Erythroblast (primary cell): ENCODE measurements at places on chromosomes 11 and 22.
A peak's percentile ranks its signal among the peaks of the same experiment; 100 is the strongest.

GRCh38 chr11:3616721-3617460 is 24.9 kb downstream of the ART5 start:
- DNase-seq: no peak

DNA sequence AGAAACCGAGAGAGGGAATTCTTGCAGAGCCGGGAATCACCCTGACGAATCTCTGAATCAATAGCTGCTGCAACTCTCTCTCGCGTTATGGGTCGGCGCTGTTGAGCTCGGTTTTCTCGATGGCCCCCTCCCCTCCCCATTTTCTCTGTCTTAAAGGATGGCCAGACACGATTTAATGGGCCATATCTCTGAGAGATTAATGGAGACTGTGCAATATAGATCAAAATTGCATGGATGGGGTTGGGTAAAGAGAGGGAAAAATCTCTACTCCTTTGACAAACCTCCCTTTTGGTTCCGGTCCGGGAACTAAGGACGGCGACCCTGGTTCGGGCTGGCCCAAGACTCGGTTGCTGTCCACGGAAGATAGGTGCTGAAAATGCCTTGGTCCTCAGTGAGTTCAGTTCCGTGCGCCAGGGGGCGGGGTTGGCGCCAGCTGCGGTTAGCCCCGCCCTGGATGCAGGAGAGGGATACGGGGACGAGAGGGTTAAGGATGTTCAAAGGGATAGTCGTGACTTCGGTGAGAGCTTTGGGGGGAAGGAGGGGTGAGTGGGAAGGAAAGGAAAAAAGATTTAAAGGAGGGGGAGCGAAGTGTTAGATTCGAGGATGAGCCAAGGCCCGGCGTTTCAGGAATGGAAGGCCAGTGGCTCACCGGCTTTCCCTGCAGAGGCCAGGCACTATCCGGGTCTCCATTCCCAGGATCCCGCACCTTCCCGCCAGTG is 103.6 kb upstream of the HSD17B12 start:
- DNase-seq: peak; percentile 72

DNA sequence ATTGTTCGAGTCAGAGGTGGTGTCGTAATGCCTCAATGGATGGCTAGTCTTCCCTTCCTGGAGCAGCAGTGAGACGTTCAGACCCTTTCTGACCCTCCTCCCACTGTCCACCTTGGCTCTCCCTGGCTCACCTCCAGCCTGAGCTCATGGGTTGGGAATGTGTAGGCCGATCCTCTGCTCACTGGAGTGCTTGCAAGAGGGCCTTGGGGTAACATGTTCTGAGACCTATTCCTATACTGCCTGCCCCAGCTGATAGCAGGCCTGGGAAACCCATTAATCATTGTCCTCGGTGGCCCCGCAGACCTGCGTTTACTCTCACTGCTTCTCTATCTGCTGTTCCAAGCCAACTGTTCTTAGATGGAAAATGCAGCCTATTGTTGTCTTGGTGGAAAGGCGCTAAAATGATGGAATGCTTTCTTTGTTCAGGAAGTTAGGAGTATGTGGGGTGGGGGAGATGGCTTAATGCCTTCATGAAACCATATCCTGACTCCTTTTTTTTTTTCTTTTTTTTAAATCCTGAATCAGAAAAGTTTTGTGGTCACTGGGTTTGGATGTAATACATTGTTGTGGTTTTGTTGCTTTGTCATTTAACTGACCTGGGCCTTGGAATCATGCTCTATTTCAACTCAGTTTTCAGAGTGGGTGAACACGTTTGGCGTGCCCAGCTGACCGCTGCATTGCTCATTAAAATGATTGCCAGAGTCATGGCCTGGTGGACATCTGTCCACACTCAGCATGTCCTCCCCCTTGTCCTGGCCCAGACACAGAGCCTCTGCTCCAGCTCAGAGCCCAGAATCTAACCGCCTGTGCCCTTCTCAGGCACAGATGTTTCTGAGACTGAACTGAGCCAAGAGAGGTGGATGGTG is 72.5 kb downstream of the MICAL2 start:
- DNase-seq: peak; percentile 33

DNA sequence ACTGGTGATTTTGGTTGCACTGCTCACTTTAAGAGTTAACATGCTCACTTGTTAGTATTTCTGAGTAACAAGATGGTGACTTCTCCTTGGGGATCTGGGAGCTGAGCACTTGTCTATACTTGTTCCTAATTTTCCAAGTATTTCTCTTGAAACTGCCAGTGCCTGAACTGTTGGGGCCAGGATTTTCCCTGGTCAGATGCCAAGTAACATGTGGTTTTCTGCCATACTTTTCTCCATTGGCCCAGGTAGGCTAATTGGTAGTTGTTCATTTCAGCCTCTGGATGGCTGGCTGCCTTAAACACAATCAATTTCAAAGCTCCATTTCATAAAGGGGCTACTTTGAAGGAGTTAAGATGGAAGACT is 35.0 kb downstream of the RNF141 start:
- DNase-seq: no peak

GRCh38 chr11:6900327-6900999 is 8.2 kb upstream of the OR2D2 start:
- DNase-seq: no peak
